ENCODE measurements at places on chromosomes 13 and 19.
A peak's percentile ranks its signal among the peaks of the same experiment; 100 is the strongest.

- no peak for DNase-seq
Observed at GRCh38 chr13:79782541-79783205, 301.7 kb downstream of the NDFIP2 start.

DNA sequence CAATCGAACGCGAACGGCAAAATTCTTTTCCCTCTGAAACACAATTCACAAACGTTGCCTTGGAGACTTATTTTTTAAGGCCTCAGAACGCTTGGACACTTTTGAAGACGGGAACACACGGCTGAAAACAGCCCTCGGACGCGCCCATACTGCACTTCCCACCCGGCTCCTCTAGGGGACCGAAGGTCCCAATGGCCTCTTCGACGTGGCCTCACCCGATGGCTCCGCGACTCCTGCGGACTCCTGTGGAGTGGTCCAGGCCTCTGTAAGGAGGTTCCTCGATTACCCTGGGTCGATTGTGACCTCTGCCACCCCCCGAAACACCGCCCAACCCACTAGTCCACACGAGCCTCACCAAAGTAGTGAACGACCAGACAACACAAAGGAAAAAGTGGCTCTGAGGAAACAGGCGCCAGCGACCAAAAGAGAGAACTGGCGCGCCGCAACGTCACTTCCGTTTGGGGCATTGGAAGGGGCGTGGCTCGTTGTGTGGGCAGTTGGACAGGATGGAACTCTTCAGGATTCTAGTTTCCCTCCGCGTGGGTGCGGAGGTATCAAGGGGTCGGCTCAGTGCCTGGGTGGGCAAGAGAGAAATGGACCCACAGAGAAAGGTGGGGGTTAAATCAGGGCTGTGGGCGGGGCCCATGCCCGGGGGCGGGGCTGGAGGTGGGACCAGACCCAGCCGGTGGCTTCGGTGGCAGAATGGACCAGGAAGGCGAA is at the start of gene ZNF560:
TSS of gene ZNF560 (minus strand) at position 434 of the 720 bp plus-strand sequence. CDS start 23,303 bp downstream, outside the sequence.
- peak; percentile 54 for DNase-seq

DNA sequence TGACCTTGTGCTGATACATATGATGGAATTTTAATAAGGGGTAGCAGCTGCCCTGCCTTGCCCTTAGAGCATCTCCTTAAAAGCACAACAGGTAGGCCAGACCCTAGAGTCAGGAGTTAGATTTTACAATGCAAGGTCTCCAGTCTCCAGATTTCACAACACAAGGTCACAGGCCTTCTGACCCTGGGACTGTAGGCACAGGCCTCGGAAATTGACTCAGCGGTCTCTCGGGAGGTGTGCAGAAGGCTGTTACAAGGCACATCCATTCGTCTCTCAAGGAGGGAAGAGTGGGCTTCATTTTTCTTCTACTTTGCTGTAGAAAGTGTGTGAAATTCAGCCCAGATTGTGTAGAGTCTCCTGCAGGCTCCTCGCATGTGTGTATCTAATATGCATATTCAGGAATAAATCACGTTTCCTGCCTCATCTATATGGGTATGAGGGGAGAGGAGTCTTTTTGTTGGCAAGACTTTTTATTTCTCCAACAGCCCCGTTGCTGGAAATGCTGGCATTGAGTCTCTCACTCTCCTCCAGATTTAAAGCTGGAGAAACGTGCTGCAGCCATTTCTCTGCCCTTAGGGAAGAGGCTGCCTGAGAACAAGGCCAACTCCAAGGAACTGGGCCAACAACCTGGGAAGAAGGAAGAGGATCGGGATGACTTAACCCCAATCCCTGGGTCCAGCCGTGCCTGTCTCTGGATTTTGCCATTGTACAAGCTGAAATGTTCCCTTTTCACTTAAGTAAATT is 24.5 kb downstream of the UQCRFS1 start:
- DNase-seq = no peak

DNA sequence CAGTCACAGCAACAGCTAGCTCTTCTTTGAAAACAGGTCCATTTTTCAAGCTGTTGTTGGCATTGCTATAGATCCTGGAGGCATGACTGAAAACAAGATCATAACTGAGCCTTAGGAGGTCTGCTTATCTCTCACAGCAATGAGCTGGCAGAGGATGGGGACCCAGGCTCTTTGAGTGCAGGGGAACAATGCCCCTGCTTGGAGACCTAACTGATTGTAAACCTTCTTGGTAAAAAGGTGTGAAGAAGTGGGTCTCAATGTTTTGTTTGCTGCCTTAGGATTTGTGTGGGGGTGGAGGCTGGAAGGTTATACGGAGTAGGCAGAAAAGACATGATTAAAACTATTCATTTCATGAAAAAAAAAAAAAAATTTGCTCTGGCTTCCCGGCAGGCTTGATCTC is 94.6 kb downstream of the EFNB2 start:
- no peak for DNase-seq

DNA sequence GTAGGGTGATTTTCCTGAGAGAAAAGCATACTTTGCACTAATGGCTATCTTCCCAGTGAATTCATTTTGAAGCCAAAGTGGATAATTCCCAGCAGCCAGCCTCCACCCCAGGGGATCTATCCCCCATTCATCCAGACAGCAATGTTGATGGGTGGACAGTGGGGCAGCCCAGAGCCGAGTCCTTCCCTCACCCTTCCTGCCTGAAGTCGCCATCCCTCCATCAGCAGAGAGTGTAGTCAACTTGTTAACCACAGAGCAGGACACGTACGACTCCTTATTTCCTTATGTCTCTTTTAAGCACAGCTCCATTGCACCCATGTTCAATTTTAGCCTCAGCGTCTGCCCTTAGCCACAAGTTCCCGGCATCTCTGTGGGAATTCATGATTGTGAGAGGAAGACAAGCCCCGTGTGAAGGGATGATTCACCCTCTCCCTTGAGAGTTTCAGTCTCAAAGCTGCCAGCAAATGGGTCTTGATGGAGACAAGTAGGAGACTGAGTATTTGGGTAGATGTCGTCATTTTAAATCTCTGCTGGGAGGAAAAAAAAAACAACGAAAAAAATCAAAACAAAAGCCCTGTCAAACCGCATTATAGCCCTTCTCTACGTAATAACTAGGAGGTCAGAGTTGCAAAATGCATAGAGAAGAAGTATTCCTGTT is 58.3 kb upstream of the MEDAG start:
- DNase-seq = no peak

DNA sequence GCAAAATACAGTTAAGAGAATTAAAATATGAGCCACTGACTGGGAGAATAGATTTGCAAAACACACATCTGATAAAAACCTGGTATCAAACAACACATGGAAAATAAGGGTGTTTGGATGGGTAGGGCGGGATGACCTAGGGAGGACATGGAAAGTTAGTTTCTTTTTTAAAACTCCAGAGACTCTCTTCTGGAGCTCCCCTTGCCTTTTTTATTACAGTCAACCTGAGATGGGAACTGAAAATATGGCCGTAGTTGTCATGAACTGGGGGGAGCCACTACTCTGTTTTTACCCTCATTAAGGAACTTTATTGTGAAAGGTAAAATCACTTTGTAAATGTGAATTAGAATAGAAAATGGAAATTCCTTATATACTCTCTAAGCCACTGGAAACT is 113.0 kb downstream of the ATP11A start:
- no peak for DNase-seq

GRCh38 chr13:112792511-112792910 is 102.7 kb downstream of the ATP11A start:
- no peak for DNase-seq

DNA sequence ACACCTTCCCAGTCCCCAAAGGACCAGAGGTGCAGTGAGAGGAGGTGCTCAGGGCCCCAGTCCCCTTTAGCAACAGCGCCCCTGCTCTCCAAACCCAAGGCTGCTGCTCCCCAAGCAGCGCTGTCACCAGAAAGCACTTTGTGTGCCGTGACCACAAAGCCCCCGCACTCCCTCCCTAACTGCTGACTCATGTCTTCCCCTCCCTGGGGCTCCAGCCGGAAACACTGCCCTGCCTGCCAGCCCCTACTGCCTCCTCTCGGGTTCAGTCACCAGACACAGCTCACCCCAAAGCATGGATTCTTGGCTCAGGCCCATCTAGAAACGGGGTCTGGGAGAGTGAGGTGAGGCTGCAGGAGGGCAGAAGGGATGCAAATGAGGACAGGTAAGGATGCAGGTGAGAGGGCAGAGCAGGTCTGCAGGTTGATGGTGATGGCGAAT is 4.9 kb upstream of the TNFSF14 start:
- DNase-seq = peak; percentile 75

GRCh38 chr13:43784496-43784895 is 2.3 kb downstream of the ENOX1 start:
- no peak for DNase-seq

- no peak for DNase-seq
Observed at GRCh38 chr13:114194853-114195252, 15.8 kb downstream of the CFAP97D2 start.

GRCh38 chr19:4374498-4375163 is 25.7 kb downstream of the SH3GL1 start:
- DNase-seq = peak; percentile 87

GRCh38 chr19:415292-415691 is 6.3 kb upstream of the C2CD4C start:
- no peak for DNase-seq

- no peak for DNase-seq
Observed at GRCh38 chr13:45209229-45209628, 8.4 kb upstream of the KCTD4 start.

GRCh38 chr19:27675771-27676170 is 1537.2 kb downstream of the UQCRFS1 start:
- DNase-seq = no peak

GRCh38 chr19:40542202-40542859 is 34.3 kb upstream of the SHKBP1 start:
- DNase-seq = no peak

- DNase-seq = no peak
Observed at GRCh38 chr19:7069904-7070226, 362 bp downstream of the ZNF557 start.

DNA sequence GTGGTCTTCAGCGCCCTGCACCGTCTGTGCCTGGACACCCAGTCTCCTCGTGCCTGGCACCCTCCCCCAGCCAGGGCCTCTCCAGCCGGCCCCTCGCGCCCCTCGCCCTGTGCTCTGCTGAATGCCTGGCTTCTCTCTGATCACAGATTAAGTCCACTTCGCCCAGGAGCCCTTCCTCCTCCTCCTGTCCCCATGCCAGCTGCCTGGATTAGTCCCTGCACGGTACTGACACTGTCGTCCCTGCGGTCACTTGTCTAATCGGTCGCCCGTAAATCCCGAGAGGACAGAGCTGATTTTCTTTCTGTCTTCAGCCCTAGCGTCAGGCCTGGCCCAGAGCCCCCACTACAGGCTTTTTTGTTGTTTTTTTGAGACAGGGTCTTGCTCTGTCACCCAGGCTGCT is 6.6 kb downstream of the THOP1 start:
- no peak for DNase-seq

DNA sequence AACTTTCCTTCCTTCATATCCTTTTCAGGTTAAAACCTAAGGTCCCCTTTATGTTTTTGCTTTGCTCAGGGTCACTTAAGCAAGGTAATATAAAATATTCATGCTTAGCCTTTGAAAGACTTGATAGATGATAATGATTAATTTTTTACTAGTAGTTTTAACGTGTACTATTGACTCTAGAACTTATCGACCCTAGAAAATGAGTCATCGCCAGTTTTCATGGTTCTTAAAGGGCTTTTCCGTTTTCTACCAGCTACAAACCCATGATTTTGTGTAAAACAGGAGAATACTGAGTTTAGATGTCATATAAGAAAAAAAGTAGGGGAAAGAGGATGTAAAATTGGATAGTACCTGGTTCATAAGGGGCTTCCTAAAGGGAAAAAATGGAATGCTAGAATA is 75.7 kb downstream of the DHRS12 start:
- DNase-seq = no peak

DNA sequence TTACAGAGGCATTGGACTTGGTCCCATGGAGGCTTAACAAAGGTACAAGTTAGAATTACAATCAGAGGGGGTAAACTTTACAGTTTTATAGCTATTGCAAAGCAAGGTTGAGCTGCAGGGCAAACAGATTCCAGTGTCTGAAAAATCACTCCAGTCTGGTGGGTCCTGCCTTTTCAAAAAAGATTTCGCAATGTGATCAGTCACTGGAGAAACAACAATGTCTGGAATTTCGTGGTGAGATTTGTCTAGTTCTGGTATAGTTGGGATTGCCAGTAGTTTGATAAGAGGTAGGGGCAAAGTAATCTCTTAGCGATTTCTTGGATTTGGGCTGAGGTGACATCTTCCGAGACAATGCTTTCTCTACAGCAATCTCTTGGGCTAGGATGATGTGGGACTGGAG is 1198.2 kb upstream of the PCDH9 start:
- DNase-seq = no peak

GRCh38 chr13:20980430-20980829 is 77.9 kb upstream of the XPO4 start:
- no peak for DNase-seq

GRCh38 chr19:40465025-40465556 is 454 bp downstream of the BLVRB start:
- DNase-seq = no peak

DNA sequence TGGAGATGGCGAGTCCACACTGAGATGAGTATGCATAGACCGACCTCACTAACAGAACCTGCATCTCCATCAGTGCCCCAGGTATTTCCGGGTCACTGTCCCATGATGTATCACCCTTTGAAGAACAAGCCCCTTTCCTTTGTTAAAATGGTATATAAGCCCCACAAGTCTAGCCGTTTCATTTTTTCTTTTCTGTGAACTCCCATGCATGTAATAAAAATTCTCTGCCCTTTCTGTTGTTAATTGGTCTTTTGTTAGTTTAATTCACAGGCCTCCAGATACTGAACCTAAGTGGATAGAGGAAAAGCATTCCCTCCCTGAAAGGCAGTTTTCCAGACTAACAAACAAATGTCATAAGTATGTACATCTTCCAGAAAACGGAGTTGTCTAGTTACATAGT is 15.0 kb upstream of the CD177 start:
- no peak for DNase-seq

- DNase-seq = no peak
Observed at GRCh38 chr13:31755803-31756212, 16.5 kb downstream of the RXFP2 start.

- no peak for DNase-seq
Observed at GRCh38 chr13:79647533-79647932, 166.6 kb downstream of the NDFIP2 start.

DNA sequence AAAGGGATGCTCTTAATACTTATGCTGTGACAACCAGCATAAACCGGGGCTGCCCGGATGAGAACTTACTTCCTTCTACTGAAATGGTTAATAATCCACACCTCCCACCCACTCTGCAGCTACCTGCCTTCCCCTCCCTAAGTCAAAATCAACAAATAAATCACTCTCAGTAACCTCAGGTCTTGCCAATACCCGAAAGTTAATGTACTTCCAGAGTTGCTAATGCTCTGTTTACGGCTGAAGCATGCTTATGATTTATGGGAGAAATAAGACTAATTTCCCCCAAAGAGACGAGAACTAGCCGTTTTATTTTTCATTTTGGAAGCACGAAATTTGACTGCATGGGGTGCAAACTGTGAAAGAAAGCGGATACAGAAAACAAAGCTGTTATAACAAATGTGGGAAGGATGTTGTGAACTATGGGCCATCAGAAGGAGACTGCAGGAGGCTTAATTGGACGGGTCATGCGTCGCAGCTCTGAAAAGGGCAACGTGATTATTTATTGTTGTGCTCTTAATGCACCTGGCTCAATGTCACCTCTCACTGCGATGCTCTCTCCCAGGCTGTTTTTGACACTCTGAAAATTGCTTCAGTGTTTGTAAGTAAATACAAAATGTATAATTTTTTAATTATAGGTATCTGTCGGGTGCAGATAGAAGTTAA is 114.0 kb upstream of the SLC7A1 start:
- no peak for DNase-seq

GRCh38 chr13:50198508-50198907 is 183.3 kb downstream of the KCNRG start:
- no peak for DNase-seq

- no peak for DNase-seq
Observed at GRCh38 chr13:72638059-72638815, 89.2 kb downstream of the MZT1 start.

Data from PC-9 (cell line).